ENCODE measurements at places on chromosomes 13 and 19.

DNA sequence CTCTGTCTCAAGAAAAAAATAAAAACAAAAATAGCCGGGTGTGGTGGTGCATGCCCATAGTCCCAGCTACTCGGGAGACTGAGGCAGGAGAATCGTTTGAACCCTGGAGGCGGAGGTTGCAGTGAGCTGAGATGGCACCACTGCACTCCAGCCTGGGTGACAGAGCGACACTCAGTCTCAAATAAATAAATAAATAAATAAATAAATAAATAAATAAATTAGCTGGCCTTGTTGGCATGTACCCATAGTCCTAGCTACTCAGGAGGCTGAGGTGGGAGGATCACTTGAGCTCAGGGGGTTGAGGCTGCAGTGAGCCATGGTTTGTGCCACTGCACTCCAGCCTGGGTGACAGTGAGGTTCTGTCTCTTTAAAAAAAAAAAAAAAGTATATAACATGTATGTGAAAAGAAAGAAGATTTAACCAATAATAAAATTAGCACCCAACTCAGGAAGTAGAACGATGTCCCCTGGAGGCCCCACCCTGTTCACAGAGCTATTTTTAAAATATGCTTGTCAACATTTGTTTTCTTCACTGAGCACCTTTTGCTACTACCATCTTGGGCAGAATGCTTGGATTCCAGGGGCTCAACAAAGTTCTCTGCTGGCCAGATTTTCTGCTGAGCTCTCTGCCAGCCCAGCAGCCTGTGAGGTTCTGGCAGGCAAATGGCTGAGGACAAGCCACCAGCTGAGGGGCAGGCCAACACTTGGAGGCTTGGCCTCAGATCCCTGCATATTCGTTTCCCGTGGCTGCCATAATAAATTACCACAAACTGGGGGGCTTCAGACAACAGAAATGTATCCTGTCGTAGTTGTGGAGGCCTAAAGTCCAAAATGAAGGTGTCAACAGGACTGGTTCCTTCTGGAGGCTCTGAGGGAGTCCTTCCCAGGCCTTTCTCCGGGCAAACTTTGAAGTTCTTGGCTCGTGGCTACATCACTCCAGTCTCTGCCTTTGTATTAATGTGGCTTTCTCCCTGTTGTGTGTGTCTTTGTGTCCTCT is 5.2 kb downstream of the SLC25A42 start:
- no peak for DNase-seq

DNA sequence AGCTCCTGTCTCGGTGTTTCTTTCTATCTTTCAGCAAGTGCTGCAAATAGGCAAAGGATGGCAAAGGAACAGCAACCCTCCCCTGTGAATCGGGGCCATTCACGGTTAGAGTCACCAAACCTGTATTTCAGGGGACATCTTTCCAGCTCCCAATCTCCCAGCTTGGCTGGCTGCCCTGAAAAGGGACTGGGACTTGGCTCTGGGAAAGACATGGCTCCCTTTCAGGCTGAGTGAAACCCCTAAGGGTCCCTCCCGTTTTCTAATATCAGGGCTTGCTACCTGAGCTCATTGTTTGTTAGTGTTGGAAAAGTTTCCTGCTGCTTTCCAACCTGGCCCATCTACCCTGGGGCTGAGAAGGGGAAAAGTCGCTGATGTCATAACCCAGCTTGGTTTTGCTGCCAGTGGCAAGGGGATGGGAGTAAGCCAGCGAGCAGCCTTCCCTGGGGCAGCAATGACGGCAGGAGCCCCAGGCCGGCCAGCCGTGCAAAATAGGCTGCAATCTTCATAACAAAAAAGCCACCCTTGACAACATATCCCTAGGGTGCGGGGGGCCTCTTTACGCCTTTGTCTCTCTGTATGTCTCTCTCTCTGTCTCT is 29.9 kb downstream of the SERP2 start:
- no peak for DNase-seq

- no peak for DNase-seq
These were observed 21.2 kb downstream of the TMPRSS9 start for GRCh38 chr19:2381148-2381820.

- no peak for DNase-seq
These were observed 999.4 kb downstream of the UQCRFS1 start for GRCh38 chr19:28213470-28214082.

- no peak for DNase-seq
These were observed 4.5 kb upstream of the RAB3A start for GRCh38 chr19:18208098-18208951.
